ENCODE measurements at places on chromosomes 12 and 14. TPM values are rescaled to one million over a fixed set of nuclear protein-coding genes. Genes with fewer than 3 reads are reported as not detected.

CMA1 gene
- not detected for total RNA-seq

ADAMTS20 gene
- total RNA-seq, result not detected

TAS2R9 gene
- not detected for total RNA-seq

KITLG gene
- total RNA-seq, result 40.4 TPM

USP44 gene
- 7.7 TPM for total RNA-seq

TAS2R42 gene
- total RNA-seq, result not detected

KRT6B gene
- not detected for total RNA-seq

ART4 gene
- total RNA-seq, result 1.2 TPM
